ENCODE measurements at places on chromosomes 4 and X.

- no peak for DNase-seq
Measured at GRCh38 chr4:8869002-8869897, 2.4 kb downstream of the HMX1 start.

DNA sequence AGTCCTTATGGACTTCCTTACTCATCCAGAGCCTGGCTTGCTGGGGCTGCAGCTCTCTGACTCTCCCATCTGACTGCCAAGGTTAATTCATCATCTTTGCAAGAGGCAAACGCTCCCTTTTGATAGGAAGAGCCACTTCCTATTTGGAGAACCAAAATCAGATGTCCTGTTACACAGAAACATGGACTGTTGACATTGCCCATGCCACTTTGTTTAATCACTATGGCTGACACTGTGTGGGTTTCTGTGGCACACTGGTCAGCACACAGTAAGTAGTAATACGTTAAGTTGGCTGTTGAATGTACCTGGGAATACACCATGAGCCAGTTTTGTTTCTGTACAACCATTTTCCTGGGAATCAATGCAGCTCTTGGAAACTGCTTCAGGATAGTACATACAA is 45.1 kb upstream of the TMEM33 start:
- no peak for DNase-seq

GRCh38 chrX:99421796-99422195 is 988.3 kb downstream of the PCDH19 start:
- no peak for DNase-seq

DNA sequence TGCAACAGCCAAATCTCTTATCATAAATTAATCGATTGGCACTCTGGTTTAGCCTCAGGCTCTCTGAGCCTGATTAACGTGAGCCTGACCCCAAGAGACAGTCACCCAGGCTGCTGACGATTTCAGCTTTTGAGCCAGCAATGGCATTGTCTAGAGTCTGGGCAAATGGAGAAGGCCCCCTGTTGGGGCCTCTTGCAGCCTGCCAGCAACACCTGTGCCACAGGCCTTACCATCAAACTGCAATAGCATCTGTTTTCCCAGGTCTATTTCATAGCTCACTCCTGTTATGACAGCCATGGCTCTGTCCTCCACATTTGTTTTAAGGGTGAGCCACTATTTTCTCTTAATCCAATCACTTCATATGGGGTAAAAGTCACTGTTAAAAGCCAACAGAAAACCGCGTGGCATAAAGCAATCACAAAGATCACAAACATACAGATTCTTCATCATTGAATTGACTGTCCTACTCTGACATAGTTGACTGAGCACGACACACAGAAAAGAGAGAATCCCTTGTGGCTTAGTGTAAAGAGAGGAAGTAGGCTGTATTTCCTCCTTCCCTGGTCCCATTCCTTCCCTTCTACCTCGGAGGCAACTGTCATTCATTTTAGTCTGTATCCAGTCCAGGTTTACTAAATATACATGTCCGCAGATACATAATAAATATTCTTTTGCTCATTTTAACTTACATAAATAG is 47.8 kb downstream of the SLC9A7 start:
- no peak for DNase-seq

DNA sequence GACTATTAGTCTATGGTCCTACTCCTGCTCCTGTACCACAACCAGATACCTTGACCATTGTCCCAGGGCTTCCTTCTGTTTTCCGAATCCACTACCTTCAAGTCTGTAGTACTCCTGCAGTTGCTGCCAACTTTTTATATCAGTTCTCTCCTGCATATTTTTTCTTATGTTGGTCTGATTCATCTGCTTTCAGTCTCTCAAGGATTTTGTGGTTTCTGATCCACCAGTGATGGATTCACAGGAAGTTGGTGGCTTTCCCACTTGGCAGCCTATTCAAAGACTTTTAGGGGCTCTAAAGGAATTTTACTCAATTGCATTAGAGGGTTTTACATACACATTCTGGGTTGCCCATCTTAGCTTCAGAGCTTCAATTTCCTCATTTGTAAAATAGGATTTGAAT is 23.6 kb downstream of the KIF4A start:
- DNase-seq: no peak

GRCh38 chrX:116290359-116290758 is 119.8 kb downstream of the AGTR2 start:
- no peak for DNase-seq
